Mesendoderm (in vitro differentiated cells): ENCODE measurements at places on chromosomes 3 and 15.

GRCh38 chr3:129195731-129196256 is 12.1 kb upstream of the CNBP start:
- no peak for DNase-seq

DNA sequence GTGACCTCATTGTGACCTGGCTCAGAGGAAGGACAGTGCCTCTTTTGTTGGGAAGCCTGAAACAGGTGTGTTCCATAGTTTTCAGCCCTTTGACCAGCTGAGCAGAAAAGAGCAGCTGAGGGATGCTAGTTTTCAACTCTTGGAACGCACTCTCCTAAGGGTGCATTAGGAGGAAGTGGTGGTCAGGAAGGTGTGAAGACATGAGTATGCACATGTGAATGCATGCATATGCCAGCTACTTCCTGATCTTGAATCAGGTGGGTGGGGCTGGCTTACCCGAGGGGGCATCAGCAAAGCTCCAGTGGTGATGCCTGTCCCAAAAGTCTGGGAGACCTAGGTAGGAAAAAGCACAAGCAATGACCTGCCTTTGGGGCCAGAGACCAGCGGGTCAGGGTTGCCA is 23.3 kb upstream of the CEMIP start:
- DNase-seq = no peak

- no peak for DNase-seq
These were observed 89.6 kb downstream of the THRB start for GRCh38 chr3:24405057-24405456.

GRCh38 chr15:65409036-65409631 is 13.6 kb downstream of the IGDCC4 start:
- no peak for DNase-seq

DNA sequence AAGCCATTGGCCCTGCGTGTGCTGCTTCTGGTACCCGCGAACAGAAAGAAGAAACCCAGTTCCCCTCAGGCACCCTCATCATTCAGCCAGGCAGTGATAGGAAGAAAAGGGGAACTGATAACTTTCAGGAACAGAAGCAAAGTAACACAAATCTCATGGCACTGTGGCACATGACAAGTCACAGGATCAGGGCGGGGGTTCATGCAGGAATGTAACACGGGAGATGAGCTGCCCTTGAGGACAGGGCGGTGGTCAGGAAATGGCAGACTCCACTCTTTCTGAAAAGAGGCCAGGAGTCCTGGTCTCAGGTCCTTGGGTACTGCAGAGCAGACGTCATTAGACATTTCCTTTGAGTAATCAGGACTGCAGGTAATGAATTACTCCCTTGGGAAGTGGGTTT is 95.5 kb downstream of the CCNL1 start:
- peak; percentile 18 for DNase-seq

DNA sequence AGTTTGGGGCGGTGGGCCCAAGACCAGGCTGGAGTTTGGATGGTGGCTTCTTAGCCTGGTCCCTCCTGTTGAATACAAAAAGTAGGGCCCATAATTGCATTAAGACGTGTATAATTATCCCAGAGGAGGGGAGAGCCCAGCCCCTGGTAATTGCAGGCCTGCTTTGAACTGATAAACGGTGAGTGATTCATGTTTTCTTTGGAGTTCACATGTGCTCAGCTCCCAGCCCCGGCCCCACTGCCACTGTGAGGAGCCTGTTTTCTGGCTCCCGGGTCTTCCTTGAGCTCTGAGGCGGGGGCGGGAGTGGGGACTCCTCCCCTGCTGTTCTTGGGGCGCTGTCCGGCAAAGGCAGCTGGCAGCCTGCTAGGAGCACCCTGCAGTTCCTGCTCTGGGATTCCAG is 3.1 kb downstream of the PLXNA1 start:
- DNase-seq = no peak

DNA sequence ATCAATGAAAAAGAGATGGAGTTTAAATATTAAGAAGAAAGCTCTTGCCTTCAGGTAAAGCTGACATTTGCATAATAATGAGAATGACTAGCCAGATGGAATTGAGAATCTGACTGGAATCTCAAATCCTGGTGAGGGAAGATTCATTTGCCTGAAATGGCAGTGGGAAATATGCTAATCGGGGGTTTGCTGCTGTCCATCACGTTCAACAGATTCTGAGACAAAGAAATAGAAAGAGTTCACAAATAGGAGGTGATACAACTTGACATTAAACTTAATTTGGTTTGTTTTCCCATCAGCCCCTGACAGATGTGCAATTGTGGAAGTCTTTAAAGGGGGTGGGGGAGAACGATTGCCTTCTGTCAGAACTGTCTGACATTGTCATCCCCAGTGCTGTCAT is 347.4 kb downstream of the PDCD6IP start:
- no peak for DNase-seq

DNA sequence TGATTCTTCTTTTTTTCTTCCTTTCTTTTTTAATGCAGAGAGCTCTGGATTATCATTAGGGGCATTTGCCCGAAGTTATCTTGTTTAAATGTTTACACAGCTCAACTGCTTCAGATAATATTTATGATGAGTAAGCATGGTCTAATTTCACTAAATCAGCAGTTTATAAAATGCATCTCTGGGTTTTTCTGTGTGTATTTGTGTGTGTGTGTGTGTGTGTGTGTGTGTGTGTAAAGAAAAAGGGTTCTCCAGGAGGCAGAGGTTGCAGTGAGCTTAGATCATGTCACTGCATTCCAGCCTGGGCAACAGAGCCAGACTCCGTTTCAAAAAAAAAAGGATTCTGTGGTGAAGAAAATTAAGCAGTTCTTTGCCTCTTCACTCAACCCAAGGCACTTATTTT is 25.9 kb upstream of the TNFSF10 start:
- DNase-seq = no peak

DNA sequence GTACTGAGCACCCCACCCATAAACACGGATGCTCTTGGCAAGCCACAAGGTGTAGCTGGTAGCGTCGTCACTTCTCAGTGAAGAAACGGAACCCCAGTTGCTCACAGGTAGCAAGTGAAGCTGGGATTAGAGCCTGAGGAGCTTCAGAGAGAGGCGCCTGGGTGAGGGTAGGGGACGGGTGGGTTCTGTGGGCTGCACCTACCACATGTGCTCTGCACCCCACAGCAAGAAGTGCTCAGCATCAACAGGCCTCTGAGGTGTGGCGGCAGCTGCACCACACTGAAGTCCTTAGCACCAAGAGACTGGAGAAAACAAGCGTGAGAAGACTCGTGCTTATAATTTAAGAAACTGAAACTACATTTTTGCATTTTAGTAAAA is 9.8 kb downstream of the MAP6D1 start:
- DNase-seq = no peak

- DNase-seq = no peak
These were observed 129.1 kb downstream of the WNT7A start for GRCh38 chr3:13750731-13751130.

DNA sequence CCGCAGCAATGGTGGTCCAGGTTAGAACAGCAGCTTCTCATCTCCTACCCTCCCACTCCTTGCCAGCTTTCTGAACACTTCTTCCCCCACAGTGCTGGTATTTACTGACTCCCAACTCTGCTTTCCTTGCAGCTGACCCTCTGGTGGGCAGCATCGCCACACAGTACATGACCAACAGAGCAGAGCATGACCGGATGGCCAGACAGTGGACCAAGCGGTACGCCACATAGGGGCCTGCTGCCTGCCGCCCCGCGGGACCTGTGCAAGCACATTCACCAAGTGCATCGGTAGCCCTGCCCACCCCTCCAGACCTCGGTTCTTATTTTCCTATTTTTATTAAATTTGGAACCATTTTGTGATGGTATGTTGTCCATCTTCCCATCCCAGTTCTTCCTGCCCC is 216.2 kb upstream of the UBE2E1 start:
- no peak for DNase-seq

DNA sequence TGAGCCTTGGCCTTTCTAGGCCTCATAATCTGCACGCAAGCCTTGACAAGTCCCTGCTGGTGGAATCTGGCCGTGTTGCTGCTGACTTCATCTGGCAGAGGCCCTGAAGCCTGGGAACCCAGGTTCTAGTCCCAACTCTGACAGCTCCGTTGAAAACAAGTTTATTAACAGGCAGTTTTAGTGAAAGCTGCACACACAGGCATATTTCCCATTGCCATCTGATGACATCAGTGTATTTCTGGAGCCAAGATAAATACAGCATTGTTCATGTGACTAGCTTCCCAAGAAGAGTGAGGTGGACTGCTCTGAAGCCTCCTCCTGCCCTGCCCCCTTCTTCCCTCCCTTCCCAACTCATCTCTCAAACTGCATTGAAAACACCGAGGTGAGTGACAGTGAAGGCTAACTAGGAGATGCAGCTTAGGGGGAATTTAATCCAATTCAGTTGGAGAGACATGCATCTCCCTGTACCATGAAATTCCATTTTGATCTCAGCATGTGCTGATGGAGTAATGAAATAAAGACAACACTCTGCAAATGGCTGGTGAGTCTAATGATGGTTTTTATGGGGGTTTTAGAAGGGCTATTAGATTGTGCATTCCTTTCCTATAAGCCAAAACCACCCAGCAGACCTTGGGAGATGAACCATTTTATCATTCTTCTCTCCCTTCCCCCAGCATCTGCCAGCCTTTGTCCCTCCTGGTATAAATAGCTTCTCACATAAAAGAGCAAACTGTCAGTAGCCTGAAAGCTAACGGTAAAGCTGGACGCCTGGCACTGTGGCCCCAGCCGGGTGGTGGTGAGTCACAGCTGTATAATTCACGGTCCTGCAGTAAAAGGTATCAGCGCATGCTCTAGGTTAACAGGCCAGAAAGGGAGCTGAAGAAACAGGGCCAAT is 38.0 kb downstream of the PRICKLE2 start:
- DNase-seq = no peak

DNA sequence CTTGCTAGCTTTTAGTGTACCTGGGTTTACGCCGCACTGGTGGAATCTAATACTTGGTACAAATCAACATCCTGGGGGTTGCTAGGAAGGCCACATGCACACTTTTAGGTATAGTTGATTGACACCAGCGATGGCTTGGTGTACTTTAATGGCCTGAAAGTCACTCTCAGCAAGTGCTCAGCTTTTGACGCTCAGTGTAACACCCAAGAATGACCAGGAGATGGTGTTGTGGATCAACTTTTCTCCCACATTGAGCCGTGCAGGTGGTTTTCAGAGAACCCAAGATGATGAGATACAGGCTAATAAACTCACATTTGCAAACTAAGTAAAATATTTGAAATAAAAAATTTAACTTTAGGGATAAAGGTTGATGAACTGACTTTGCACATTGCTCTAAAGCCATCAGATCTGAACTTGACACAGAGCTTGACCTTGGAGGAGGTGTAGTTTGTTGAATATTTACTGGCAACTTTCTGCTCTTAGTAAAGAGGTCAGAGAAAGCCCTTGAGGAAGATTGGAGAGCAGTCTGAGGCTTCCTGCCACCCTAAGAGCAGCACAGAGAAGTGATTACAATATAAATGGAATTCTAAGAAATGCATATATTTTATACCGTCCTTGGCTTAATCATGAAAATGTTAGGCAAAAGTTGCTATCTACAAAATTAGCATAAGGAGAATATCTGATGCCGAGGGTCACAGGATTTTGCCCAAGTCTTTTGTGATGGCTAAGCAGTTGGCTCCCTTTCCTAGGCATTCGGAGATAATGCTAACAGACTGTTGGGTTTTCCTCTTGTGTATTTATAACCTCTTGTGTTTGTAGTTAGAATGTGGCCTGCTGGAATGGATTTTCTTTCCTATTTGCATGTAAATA is 143.4 kb upstream of the RASGRP1 start:
- DNase-seq = peak; percentile 72

GRCh38 chr15:93041159-93041547 is 47.9 kb downstream of the RGMA start:
- DNase-seq = no peak

GRCh38 chr3:175598740-175599139 is 739.6 kb downstream of the NAALADL2 start:
- DNase-seq = no peak

DNA sequence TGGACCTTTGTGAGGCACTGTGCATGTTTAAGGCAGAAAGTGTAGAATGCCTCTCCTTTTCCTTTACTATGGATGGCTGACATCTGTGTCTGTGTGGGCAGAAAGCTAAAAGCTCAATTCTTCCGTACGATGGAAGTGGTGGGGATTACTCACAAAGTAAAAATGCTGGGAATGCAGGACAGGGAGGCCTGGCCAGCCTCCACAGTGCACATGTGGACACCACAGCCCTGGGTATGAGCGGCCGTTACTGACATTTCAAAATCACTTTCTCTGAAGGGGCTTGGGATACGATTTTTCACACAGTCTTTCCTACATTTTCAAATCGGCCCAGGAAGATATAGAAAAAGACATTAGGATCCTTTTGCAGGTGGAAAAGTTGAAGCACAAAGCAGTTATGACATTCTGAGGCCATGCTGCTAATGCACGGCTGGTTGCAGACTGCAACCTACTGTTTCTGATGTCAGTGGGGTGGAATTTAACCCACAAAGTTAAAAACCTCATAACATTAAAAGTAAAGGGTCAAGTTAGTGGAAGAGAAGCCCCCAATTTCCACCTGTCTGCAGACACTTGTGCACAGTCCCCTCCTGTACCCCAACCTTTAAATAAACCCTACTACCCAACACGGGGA is 27.9 kb downstream of the EHD4 start:
- peak; percentile 76 for DNase-seq

DNA sequence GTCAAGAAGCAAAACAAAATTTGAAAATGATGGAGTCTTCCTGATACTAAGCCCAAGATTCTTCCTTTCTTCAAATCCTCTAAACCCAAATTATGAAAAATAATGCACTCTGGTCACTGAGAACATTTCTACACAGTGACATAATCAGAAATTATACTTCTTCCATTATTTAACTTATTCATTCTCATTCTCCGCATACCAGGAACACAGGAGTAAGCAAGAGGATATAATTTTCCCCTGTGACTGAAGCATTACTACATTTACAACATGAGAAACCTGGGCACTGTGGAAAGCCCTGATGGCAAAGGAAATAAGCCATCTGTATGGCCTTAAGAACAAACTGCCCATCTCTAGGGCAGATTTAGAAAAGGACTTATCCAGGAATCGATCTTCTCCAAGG is 47.0 kb downstream of the EXD1 start:
- no peak for DNase-seq

DNA sequence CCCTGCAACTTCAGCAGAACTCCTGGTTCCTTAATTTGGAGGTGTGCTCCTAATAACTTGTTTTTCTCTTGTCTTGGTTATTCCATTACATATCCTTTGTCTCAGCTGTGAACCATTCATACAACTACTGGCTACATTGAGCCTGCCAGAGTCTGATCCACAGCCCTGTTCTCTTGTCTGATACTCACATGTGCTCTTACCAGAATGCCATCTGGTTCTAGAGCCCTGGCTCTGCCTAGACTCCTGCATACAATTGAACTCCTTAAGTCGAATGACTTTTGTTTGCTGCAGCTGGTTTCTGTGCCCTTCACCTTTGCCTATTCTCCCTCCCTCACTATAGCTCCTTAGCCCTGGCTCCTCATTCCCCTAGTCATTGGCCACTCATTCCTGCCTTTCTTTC is 85.5 kb downstream of the LRRC28 start:
- DNase-seq = no peak

- DNase-seq = no peak
These were observed 79.8 kb upstream of the ACKR4 start for GRCh38 chr3:132517311-132517710.

GRCh38 chr3:33159981-33160380 is 46.2 kb downstream of the CRTAP start:
- DNase-seq = no peak
